ENCODE measurements at places on chromosomes 4 and X.

DNA sequence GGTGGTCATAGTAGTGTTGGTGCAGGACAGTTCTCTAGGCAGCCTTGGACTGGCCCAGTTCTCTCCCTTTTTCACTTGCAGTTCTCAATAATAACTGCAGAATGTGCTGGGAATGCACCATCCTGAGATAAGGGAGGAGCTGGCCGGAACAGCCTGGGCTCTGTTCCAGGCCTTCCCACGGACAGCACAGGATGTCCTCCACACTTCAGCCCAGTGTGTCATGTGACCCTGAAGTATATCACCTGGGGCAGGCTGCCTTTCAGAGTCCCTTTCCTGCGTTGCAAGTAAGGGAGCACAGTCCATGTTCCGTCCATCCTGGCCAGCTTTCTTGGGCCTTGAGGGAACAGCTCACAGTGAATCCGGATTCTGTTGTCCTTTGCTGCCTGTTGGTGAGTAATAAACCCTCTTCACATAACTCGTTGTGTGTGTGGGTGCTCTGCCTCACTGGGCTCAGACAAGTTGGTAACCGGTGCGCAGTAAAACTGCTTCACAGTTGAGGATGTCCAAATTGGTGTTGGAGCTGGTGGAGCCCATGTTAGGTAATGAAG is 32.3 kb upstream of the BBS12 start:
- DNase-seq = no peak

DNA sequence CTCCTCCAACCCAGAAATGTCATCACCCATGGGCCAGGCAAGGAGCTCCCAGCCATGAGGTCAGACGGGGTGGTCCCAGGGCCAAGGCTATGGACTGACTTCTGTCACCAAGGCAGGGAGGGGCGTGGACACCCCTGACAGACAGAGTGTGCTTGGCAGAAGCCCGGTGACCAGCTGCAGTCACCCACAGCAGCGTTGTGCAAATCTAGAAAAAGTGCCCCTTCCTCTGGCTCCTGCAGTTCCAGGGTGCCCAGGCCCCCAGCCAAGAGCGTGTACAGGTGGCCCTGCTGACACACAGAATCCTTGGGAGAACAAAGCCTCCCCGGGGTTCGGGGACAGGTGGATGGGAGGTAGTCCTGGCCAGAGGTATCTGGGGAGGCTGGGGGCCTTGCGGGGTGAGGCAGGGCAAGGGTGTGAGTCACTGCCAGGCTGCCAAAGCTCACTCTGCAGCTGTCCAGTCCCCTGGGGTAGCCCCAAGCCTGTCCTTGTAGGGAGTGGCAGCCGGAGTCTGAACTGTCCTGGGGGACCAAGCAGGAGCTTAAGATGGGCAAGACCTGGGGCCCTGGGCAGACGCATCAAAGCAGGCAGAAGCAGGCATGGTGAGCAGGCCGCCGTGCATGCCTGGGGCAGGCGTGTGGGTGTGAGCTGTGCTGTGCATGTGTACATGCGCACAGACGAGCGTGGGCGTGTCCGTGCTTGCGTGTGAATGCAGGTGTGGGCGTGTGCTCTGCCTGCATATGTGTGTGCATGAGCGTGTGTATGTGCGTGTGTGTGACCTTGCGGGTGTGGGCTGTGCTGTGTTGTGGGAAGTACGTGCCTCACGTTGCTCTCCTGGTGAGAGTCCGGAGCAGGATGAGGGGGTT is 3.3 kb downstream of the MYL5 start:
- DNase-seq = no peak

GRCh38 chr4:187362937-187363857 is 632.4 kb upstream of the ZFP42 start:
- DNase-seq = no peak

DNA sequence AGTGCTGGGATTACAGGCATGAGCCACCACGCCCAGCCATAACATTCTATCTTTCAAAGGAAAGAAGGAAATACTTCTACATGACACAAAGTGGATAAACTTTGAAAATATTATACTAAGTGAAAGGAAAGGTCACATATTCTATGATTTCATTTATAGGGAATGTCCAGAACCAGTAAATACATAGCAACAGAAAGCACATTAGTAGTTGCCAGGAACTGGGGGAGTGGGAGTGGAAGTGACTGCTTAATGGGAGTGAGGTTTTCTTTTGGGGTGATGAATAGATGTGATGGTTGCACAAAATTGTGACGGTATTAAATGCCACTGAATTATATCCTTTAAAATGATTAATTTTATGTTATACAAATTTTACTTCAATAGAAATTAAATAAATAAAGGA is 95.7 kb upstream of the IL15 start:
- no peak for DNase-seq

GRCh38 chrX:9677098-9677739 is 88.4 kb downstream of the GPR143 start:
- no peak for DNase-seq

DNA sequence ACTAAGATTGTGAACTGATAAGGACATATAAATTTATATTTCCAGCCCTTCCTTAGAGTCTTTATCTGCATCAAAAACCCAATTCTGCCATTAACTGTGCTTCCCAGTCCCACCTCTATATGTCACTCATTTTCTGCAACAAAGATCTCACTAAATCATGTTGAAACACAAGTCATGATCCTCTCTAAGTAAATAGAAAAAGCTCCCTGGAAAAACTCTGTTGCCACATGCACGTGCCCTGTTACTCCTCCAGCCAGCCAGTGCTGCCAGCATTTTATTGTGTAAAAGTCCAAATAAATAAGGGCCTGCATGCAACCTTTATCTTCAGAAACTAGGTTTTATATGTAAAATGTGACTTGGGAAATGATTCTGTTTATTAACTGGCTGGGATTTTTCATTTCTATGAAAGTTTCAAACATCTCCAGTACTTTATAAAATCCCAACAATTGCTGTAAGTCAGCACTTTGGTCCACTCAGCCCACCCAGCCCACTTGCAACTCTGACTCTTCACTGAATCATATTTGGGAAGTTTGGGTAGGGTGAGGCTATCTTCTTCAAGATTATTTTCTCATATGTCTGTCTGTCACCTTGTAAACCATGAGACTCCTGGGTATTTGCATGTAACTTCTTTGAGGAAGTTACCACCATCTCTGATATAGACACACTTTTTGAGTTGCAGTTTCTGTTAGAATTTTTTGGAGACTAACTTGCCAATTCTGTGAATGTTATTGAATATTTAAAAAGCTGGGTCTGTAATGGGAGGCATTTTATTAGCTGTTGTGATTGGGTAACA is 40.0 kb upstream of the SMARCA5 start:
- DNase-seq = no peak

GRCh38 chrX:470686-471085 is 84.0 kb upstream of the PPP2R3B start:
- no peak for DNase-seq

DNA sequence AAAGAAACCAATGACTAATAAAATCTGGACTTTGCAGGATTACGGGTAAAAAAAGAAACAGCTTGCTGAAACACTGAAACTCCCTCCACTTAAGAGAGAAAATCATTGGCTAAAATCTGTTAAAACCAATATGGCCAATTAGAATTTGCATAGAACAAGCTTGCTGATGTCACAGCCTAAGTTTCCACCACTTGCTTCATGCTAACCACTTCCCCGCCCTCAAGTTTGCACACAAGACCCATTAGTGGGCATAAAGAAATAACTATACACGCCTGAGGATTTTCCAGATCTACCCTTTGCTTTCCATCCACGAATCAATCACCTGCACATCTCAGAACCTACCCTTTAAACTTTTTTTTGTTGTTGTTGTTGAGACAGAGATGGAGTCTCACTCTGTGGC is 42.7 kb upstream of the PHEX start:
- DNase-seq = no peak

DNA sequence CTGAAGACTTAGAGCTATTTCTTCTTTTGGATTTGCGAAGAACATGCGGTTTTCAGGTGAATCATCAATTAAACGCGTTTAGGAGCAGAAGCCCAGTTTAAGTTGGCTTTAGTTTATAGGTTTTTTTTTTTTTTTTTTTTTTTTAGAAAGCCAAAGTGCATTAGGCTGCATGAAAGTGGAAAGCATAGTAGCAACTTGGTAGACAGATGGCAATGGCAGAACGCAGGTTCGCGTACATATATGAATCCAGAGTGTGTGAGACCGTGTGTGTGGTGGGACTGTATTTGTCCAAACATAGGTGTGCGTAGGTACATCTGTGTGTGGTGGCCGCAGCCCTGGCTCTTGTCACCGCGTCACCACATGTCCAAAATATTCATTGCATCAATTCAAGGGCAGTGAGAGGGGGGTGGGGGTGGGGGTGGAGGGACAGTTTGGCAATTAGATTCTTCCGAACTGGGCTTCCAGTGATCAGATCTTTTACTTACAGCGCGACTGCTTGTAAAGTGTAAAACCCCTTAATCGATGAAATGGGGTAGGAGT is 901 bp downstream of the JADE1 start:
- no peak for DNase-seq

- DNase-seq = no peak
Measured at GRCh38 chrX:48813644-48814043, 11.8 kb downstream of the HDAC6 start.

DNA sequence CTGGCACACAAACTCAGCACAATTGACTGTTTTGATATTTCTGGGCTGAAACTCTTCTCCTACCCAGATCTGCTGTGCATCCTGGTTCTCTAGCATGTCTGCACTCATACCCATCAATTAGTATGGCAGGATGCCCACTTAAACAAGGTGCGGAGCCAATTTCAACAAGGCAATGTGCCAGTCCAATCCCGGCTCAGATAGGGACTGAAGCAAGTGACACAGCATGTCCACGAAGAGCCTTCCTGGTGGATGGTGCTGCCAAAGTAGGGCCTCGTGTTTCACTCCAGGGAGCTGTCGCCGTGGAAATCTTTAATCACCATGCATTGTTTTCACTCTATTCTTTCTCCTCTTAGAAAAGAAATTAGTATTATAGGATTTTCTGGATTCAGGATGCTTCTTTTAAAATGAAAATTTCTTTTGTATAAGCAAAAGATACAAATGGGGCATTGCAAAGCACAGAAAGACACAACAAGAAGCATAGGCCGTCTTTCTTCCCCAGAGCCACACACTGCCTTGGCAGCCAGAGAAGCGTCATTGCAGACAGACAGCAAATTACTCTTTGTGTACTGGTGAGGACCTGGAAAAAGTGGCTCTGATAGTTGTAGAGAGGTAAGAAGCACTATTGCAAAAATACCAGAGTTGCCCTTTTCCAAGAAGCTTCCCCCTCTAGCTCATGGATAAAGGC is 40.6 kb upstream of the LSM6 start:
- no peak for DNase-seq

GRCh38 chrX:43750248-43750676 is 94.2 kb downstream of the MAOA start:
- DNase-seq = peak; percentile 4

GRCh38 chrX:149830192-149830873 is 48.6 kb downstream of the MAGEA9 start:
- no peak for DNase-seq

DNA sequence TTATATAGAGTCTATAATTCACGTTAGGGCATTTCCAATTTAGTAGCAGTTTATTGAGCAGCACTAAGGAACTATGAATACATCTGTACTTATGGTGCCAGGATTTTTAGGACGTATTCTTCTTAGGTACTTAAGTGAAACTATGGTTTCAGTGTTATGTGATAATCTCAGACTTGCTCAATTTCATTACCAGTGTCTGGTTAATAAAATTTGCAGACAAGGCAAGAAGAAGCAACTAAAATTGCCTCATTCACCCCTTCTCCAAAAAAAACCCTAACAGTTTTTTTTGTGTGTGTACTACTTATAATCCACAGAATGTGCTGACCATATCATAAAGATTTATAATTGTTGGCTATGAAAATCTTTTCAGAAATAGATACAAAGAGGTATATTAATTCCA is 6.0 kb upstream of the CXCL10 start:
- DNase-seq = no peak

GRCh38 chrX:13581554-13581953 is 12.2 kb downstream of the EGFL6 start:
- no peak for DNase-seq

DNA sequence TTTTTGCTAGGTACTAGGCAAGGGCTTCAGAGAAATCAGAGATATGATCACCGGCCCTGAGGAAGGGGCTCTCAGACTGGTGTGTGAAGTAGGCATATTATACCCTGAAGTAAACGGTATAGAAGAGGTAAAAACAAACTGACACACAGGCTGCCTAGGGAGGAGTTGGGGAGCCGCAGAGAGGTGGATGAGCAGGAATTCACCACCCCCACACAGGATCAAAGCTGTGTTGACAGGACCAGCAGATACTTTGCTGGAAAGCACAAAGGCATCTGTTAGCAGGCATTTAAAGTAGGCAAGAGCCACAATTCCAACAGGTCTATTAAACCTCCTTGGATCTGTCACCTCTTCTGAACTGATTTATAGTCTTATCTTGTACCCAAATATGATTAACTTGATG is 71.8 kb upstream of the GPR34 start:
- no peak for DNase-seq

DNA sequence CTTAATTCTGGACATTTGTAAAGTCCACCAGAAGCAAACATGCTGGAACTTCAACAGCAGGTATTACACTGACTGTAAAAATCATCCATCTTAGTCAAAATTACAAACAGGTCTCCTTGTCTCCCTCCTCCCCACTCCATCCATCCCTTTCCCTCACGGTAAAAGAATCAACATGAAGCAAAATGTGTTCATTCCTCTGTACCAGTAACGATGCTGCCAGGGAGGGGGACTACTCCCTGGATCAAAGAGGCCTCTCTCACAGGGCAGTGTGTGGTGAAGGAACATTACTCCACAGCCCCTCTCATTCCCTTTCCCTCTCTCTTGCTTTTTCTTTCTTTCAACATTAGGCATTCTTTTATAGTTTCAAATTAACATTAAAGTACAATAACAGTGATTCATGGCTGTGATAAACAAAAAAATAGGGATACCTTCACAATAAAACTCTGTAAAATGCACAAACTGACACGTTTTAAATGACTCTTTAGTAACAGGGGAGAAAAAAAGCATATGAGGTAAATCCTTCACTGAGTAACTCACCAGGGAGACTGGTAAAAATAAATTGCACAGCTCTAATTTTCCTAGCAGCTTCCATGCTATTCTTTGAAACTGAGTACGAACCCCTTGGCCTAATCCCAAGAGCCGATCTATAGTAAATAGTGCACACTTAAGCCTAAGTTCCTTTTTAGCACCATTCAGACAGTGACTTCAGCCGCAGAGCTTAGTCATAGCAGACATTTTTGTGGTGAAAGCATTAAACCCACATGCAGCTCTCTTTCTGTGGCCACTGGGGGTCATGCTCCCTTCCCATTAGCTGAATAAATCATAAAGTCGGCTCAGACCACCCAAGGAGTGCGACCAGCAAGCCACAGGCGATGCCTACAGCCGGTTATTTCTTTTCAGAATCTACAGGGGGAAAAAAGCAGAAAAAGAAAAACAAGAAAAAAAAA is 215.6 kb upstream of the GYPA start:
- no peak for DNase-seq

- DNase-seq = no peak
Measured at GRCh38 chr4:21184788-21185187, 484.5 kb downstream of the PACRGL start.

- DNase-seq = no peak
Measured at GRCh38 chr4:52983563-52984303, 121.6 kb downstream of the RASL11B start.

- no peak for DNase-seq
Measured at GRCh38 chrX:67720344-67720743, 176.5 kb downstream of the AR start.

GRCh38 chr4:155854582-155855226 is 11.4 kb downstream of the ASIC5 start:
- DNase-seq = no peak

- DNase-seq = no peak
Measured at GRCh38 chr4:4752025-4752424, 107.4 kb upstream of the MSX1 start.
